ENCODE measurements at places on chromosomes 6 and 20. TPM values are rescaled to one million over a fixed set of nuclear protein-coding genes. Genes with fewer than 3 reads are reported as not detected.

Gene BPIFB4
- not detected for total RNA-seq

Gene DSP
- 121 TPM for total RNA-seq

Gene HCRTR2
- total RNA-seq: not detected

Gene SLC22A7
- not detected for total RNA-seq

Gene GGTLC1
- total RNA-seq: not detected

Gene ZFP64
- total RNA-seq: 9.1 TPM

Gene UST
- total RNA-seq: 4.3 TPM

DNA sequence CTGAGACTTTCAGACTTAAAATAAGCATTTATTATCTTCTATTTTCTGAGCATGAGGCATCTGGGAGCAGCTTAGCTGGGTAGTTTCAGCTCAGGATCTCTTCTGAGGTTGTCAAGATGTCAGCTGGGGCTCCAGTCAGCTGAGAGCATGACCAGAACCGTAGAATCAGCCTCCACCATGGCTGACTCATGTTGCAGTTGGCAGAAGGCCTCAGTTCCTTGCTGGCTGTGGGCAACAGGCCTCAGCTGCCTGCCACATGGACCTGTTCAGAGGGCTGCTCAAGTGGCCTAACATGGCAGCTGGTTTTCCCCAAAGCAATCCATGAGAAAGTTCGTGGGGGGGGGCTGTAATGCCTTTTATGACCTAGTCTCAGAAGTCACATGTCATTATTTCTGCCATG, 142.3 kb downstream of the LY86 start:
- DNase-seq: no peak

GRCh38 chr6:111874025-111874415, 768 bp upstream of the FYN start:
- DNase-seq: no peak

DNA sequence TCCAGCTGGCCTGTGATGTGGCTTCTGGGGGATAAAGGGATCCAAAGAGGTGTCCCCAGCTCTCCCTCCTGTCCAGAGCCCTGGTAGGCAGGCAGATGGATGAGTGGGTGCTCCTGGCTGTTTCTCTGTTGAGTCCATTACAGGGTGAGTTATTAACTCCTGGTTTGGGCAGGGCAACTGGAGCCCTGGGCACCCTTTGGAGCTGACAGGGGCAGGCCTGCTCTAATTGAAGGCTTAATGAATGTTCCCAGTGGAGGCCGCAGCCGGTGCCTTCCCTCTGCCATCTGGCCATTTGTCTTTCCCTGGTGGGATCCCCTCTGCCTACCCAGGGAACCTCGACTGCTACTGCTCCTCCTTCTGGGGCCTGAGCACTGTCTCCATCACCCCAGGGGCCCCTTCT, 44.7 kb upstream of the MLN start:
- DNase-seq: no peak

- DNase-seq: no peak
Measured at GRCh38 chr20:10769700-10770099, 95.9 kb upstream of the JAG1 start.

GRCh38 chr20:16898433-16898832, 150.3 kb downstream of the OTOR start:
- no peak for DNase-seq

- DNase-seq: no peak
Measured at GRCh38 chr20:52899041-52899608, 73.0 kb upstream of the TSHZ2 start.

DNA sequence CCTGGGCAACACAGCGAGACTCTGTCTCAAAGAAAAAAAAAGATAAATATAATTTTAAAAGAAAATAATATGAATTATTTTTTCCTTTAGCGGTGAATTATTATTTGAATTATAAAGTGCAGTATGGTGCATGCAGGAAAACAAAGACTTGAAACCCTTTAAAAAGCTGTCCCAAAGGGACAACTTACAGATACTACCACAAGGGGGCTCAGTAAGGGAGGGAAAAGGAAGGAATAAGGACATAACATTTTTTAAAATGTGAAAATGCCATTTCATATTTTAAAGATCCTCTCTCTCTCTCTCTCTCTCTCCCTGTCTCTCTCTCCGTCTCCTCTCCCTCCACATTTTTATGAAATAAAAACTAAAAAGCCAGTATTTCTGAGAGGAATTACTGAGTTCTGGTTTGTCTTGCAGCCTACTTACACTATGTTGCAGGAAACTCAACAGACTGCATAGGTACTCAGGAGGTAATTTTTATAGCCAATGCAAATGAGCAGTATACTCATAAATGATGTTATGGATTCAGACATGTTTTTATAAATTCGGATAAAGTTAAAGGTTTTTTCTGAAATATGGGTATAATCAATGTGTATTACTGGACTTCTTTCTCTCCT, 455.0 kb upstream of the GJE1 start:
- DNase-seq: no peak

GRCh38 chr6:56483929-56484328, 158.8 kb downstream of the DST start:
- DNase-seq: no peak

- DNase-seq: no peak
Measured at GRCh38 chr6:124054034-124054433, 250.4 kb downstream of the NKAIN2 start.

- no peak for DNase-seq
Measured at GRCh38 chr20:61320691-61321425, 68.8 kb downstream of the CDH4 start.

GRCh38 chr6:89707766-89708165, 69.2 kb upstream of the LYRM2 start:
- DNase-seq: no peak

GRCh38 chr6:113824411-113824810, 32.7 kb upstream of the MARCKS start:
- DNase-seq: no peak

- DNase-seq: no peak
Measured at GRCh38 chr6:122869437-122870024, 80.5 kb downstream of the SMPDL3A start.

GRCh38 chr6:167717455-167717854, 109.3 kb upstream of the AFDN start:
- DNase-seq: no peak

DNA sequence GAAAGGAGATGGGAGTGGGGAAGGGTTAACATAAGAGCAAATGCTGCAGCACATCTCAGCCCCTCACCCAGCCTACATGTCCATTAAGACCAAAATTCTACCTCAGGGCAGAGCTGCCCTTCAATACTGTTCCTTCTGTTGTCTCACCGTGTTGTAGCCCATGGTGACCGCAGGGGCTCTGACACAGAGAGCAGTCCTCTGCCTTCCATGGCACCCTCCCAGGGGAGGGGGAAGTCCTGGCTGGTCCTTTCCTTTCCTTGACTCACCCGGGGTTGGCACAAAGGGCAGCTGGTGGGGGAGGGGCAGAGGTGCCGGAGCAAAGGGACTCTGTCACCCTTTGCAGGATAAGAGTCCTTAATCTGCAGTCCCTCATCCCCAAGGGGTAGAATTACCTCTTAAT, 15.2 kb downstream of the NKX2-2 start:
- DNase-seq: peak; percentile 30
